ENCODE measurements at places on chromosomes 1 and 21.

- no peak for DNase-seq
These were observed 47.8 kb downstream of the CEP350 start for GRCh38 chr1:180002437-180002836.

- DNase-seq: no peak
These were observed 38.9 kb downstream of the HHAT start for GRCh38 chr1:210367566-210367965.

GRCh38 chr1:3463891-3464648 is 9.6 kb downstream of the ARHGEF16 start:
- no peak for DNase-seq

DNA sequence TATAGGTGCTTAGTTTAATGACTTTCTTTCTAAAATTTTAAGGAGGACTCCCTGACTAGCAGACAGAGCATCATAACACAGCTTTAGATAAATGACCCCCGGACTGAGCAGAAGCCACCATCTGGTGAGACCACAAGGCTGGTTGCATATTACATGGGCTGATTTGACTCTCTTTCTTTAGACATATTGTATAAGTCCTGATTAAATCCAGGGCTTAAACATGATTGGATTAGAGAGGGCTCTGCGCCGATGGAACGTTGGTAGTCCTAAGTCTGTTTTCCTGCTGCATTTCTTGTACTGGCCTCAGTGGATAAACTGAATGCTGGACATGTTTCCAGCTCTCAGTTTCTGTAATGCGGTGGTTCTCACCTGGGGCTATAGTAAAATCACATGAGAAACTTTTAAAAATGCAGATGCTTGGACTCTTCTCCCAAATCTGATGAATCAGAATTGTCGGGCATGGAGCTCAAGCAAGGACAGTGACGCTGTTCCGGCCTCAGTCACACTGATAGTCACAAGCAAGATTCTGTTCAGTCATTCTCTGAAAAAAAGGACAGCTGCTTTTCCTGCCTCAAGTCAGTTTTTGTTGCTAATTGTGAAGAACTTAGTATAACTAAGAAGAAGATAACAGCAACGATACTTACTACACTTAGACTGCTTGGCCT is 16.6 kb downstream of the DDI2 start:
- DNase-seq: no peak

GRCh38 chr1:234213658-234214128 is 159.6 kb upstream of the COA6 start:
- DNase-seq: no peak

DNA sequence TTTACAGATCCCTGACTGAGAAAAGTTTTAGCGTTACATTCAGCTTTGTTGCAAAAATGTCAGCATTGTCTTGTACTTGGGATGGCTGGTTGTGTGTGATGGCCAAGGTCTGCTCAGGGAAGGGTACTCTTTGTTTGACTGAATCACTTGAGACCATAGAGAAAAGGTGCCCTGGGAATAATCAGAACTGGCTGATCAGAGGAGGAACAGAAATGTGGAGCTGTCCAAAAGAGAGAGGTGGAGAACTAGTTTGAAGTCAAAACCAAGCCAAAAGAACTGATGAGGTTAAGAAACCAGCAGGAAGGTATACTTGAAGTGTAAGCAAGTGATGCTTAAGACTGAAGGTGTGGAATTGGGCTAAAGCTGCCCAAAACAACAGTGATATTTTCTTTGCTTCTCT is 107.6 kb upstream of the LYPLAL1 start:
- no peak for DNase-seq

- no peak for DNase-seq
These were observed 3.7 kb downstream of the KCNA2 start for GRCh38 chr1:110602466-110602865.

- DNase-seq: no peak
These were observed 91.5 kb downstream of the MRPL39 start for GRCh38 chr21:25515484-25516405.

DNA sequence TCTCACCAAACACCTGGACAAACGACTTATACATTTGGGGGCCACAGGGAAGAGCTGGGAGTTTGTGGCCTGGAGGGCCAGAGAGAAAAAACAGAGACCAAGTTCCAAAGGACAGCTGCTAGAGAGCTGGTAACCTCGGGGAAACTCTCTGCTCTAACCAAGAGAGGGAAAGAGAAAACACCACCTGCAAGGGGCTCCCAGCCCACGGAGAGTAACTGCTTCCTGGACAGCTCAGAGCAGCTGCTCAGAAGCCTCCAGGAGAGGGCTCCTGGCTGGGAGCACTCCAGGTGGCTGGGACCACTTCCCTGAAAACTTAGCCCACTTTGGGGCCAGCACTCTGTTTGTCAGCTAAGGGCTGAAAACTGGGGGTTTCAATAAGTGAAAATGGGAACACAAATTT is 154.8 kb upstream of the GRIK3 start:
- no peak for DNase-seq

DNA sequence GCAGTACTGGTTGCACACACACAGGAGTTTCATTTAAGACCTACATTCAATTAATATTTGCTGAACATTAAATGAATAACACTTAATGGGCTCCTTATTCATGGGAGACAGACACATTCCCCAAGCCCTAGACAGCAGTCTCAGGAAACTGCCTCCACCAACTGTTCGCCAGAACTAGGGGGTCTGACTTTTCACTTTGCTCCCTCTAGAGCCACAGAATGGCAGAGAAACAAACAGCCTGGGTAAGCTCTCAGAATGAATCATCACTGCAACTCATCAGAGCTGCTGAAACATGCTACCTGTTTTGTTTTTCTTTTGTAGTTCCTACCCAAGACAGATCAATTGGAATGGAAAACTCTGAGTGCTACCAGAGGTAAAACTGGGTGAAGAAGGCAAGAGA is 31.7 kb downstream of the ELK4 start:
- DNase-seq: no peak

- no peak for DNase-seq
These were observed 172.7 kb downstream of the RASAL2 start for GRCh38 chr1:178266619-178267066.

GRCh38 chr1:40734882-40735628 is 43.6 kb downstream of the NFYC start:
- no peak for DNase-seq

DNA sequence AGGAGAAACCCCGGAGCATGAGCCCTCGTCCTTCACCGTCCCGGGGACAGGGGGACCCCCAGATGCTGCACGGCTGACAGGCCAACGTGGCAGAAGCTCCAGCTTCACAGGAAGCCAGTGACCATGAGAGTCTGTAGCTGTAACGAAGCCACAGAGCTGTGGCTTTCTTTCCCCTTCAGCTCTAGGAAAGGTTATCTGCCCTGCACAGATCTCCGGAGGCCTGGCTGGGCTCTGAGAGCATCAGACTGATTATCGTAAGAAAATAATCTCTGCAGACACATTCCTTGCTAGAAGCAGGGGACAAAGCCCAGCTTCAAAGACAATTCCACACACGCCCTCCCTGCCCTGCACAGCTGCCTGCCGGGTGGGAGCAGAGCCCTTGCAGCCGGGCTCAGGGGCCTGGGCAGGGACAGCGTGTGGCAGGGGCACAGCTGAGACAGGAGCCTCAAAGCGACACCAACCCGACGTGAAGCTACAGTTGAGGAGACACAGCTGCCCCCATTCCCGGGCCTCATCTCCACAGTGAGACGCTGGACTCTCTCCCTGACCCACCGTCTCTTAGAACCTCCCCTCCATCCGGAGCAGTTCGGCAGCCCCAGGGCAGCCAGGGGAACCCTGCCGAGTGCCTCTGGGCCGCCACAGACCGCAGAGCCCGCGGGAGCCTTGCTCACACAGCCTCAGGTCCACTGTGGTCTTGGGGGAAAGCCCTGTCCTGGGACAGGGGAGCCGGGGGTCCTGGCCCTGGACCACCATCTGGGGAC is 30.6 kb downstream of the POFUT2 start:
- no peak for DNase-seq

DNA sequence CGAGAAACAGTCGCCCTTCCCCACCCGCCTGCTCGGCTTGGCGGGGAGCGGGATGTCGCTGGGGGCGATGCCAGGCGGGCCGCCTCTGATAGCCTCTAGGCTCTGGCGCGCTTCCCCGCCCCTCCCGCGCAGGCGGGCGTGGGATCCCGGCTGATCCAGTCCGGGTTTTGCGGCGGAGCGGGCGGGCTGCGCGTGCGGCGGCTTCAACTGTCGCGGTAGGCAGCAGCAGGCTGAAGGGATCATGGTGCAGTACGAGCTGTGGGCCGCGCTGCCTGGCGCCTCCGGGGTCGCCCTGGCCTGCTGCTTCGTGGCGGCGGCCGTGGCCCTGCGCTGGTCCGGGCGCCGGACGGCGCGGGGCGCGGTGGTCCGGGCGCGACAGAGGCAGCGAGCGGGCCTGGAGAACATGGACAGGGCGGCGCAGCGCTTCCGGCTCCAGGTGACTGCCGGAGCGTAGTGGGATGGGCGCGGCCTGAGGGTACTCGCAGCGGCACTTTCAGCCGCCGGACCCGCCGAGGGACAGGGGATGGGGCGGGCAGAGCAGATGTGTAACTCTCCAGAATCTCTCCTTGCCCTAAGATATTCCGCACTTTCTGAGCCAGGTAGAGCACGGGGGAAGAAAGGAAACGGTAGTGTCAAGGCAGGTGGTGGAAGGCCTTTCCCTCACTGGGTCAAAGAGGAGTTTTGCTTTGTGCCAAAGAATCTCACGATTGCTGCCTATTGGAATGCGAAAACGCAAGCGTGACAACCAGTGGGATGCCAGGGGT is at the start of gene FAAH:
FAAH (plus strand) TSS at position 210 of the 764 bp plus-strand sequence; CDS start at position 242, 32 bp downstream.
- no peak for DNase-seq

GRCh38 chr1:160879056-160879455 is 5.9 kb downstream of the ITLN1 start:
- no peak for DNase-seq

DNA sequence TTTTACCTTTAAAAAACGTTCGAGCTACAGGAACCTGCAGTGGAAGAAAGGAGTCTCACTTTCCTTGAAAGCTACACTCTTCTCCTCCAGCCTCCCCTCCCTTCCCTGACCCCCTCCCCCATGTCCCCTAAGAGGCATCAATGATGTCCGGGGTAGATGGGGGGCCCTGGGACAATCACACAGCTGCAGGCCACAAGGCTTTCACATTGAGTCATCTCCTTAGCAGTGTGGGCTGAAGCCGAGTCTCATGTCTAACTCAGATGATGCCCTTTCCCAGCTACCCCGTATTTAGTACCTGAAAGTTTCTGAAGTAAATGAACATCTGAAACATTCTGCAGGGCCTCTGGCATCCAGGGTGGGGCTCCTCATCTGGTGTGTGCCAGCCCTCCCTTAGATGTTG is 6.3 kb upstream of the GPR25 start:
- DNase-seq: no peak

- no peak for DNase-seq
These were observed 3.5 kb upstream of the S100A8 start for GRCh38 chr1:153394391-153394790.

- DNase-seq: no peak
These were observed 146.9 kb downstream of the SLC30A10 start for GRCh38 chr1:219781491-219781890.

DNA sequence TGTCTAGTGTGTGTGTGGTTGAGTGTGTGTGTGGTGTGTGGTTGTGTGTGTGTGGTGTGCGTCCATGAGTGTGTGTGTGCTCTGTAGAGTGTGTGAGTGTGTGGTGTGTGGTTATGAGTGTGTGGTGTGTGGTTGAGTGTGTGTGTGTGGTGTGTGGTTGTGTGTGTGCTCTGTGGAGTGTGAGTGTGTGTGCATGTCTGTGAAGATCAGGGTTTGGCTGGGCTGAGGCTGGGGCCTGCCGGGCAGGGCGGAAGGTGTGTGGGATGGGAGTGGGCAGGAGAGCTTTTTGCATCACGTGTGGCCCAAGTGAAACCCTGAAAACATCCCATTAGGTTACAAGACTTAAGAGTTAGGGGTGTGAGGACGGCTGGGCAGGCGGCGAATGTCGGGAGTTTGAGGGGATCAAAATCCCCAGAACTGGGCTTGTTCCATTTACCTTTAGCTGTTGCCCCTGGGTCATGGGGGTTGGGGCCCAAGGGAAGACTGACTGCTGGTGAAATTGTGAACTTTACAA is 2.9 kb upstream of the FCMR start:
- DNase-seq: no peak

GRCh38 chr1:15188130-15188524 is 34.6 kb downstream of the TMEM51 start:
- no peak for DNase-seq

- no peak for DNase-seq
These were observed 31.9 kb downstream of the PTGER3 start for GRCh38 chr1:71015745-71016144.

DNA sequence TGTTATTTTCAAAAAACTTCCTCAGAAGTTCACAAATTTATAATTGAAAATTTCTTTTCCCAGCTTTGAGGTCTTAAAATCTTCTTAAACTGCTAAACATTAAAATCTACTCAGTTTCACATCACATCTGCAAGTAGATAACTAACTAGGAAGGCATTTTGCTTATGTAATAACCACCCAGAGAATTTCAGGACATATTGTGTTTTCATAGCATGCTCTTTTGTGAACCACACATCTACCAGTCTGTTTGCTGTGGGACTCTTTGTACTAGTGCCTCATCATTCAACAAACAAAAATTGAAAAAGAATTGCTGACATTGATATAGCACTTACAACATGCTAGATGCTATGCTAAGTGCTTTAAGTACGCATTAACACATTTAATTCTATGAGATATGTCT is 31.6 kb upstream of the C1orf146 start:
- no peak for DNase-seq

DNA sequence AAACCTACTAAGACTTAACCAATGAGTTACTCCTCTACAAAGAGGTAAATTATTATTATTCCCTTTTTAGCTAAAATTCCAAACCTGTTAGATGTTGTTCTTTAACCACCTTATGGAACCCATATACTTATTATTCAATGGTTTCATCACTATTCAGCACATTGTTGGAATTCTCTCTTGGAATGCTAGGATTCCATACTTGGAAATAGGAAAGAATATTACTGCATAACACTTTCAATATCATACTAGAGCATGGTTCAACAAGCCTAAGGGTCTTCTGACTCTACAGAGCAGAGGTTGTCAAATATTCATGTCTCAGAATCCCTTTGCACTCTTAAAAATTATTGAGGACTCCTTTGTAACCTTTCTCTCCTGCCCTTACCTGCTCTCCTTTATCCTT is 69.4 kb downstream of the DEGS1 start:
- DNase-seq: no peak

GRCh38 chr1:150751443-150751842 is 14.1 kb downstream of the CTSS start:
- DNase-seq: no peak

- peak; percentile 14 for DNase-seq
These were observed 13.2 kb upstream of the IGSF3 start for GRCh38 chr1:116680752-116681151.

DNA sequence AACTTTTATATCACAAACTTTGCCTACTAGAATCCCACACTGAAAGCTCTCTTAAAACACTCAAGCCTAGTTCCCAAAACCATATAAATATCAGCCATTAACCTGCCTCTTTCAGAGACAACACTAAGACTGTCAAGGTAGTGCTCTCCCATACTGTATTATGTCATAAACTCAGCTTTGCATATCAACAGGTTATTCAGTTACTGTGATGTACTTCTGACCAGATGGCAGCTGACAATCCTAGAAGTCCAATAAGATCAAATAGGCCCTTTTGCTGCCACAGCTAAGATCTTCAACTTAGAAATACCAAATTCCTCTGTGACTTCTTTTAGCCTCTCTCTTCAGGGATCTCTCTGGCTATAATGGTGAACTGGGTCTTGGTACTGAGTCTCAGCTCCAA is 97.2 kb downstream of the SPATA6 start:
- DNase-seq: no peak
